MG63 (cell line): ENCODE measurements at places on chromosomes 2 and 18. TPM values are rescaled to one million over a fixed set of nuclear protein-coding genes. Genes with fewer than 3 reads are reported as not detected.

The HOXD1 gene
- 0.20 TPM in 1 of 2 replicates, not detected in the other for total RNA-seq

The C2orf66 gene
- not detected in 2 replicates for total RNA-seq

The ASB3 gene
- 13.3 and 13.8 TPM in 2 replicates for total RNA-seq

The C1D gene
- 50.1 and 52.2 TPM in 2 replicates for total RNA-seq

The IL1F10 gene
- not detected in 2 replicates for total RNA-seq

The DCC gene
- not detected in 2 replicates for total RNA-seq

The NCKAP5 gene
- not detected in 2 replicates for total RNA-seq

The C2orf68 gene
- total RNA-seq = 16.2 and 17.3 TPM in 2 replicates

The TEKT4 gene
- not detected in 2 replicates for total RNA-seq

The RAB27B gene
- not detected in 2 replicates for total RNA-seq

The LINC00305 gene
- total RNA-seq = not detected in 2 replicates

The KRTCAP3 gene
- total RNA-seq = not detected in 2 replicates

The IL36RN gene
- not detected in 2 replicates for total RNA-seq

The SERPINB3 gene
- total RNA-seq = not detected in 2 replicates

The PLCD4 gene
- 0.74 and 1.2 TPM in 2 replicates for total RNA-seq

The ST6GAL2 gene
- total RNA-seq = not detected in 2 replicates

The EPC2 gene
- total RNA-seq = 12.6 and 18.9 TPM in 2 replicates

The RNF149 gene
- 33.8 and 34.5 TPM in 2 replicates for total RNA-seq

The RSAD2 gene
- total RNA-seq = 1.2 and 6.9 TPM in 2 replicates

The CACNB4 gene
- not detected in 2 replicates for total RNA-seq

The NTSR2 gene
- total RNA-seq = not detected in 2 replicates

The FBXO36 gene
- 0.56 and 0.74 TPM in 2 replicates for total RNA-seq

The WDR75 gene
- 52.8 and 68.4 TPM in 2 replicates for total RNA-seq

The RBMS1 gene
- total RNA-seq = 36.6 and 38.7 TPM in 2 replicates

The HOXD13 gene
- 3.4 and 5.4 TPM in 2 replicates for total RNA-seq

The CAPN13 gene
- not detected in 2 replicates for total RNA-seq

The ESPNL gene
- total RNA-seq = 0.03 TPM in 1 of 2 replicates, not detected in the other

The SGO2 gene
- total RNA-seq = 6.3 and 10.3 TPM in 2 replicates

The ACVR1C gene
- not detected in 2 replicates for total RNA-seq

The CFAP53 gene
- total RNA-seq = not detected in 2 replicates
